Heart right ventricle (tissue), 16 donors: ENCODE measurements at places on chromosomes 6 and 20. TPM values are rescaled to one million over a fixed set of nuclear protein-coding genes. Genes with fewer than 3 reads are reported as not detected.

GRCh38 chr6:45156075-45156474, 172.1 kb upstream of the RUNX2 start:
- no peak for DNase-seq

Gene GNMT
- polyA plus RNA-seq, result 2.6 TPM

DNA sequence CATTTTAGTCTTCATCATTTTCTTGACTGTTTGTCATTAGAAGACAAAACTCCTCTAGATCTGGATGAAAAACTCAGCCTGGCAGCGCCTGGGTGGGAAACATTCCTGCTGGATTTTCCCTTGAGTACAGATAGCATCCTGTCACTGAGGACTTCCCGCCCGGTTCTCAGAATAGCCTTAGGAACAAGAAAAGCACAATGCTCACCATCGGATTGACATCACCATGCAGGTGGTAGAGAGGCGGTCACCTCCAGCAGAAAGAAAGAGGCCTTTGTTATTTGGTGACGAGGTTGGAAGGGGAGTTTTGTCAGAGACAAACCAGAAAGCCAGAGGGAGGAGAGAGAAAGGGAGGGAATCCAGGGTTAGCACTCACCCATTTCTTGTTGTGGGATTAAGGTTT, 39.8 kb downstream of the KIF25 start:
- DNase-seq, result peak; percentile 76

DNA sequence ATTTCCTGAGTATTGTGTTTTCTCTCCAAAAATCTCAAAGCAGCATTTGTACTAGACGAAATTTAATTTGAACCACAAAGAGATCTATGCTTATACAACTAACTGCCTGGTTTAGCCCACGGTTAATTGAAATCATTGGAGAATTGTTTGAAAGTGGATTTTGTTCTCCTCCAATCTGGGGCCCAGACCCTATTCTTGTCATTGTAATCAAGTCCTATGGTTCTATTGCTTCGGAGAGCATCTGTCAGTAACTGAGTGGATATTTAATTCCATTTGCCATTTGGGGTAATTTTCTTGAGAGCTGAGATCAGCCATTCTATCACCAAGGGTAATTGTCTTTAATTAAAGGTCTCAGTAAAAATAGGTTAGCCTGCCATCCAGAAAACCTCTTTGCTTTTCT, 117.0 kb upstream of the KCNG1 start:
- no peak for DNase-seq

GRCh38 chr20:59580146-59580946, 24.0 kb upstream of the PHACTR3 start:
- no peak for DNase-seq

- no peak for DNase-seq
Observed at GRCh38 chr20:20367575-20368417, at the start of gene INSM1. Gene INSM1 (plus strand): TSS chr20:20368104. CDS start chr20:20368268, 164 bp downstream.

DNA sequence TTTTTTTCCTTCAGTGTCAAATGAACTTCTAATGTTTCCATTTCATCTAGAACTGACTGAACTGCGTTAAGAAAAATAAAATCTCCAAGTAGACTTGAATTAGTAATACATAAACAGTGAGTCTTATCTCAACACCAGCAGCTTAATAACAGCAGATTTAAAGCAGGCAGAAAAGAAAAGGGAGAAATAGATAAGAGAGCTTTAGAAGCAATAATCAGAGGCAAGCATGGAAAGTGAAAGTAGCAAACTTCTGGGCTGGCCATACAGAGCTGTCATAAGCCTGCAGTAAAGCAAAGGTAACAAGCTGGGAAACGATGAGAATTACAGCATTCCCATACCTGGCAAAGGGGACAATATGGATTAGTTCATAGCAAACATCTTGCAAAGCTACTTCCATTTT, 16.9 kb upstream of the ANGPT4 start:
- no peak for DNase-seq

DNA sequence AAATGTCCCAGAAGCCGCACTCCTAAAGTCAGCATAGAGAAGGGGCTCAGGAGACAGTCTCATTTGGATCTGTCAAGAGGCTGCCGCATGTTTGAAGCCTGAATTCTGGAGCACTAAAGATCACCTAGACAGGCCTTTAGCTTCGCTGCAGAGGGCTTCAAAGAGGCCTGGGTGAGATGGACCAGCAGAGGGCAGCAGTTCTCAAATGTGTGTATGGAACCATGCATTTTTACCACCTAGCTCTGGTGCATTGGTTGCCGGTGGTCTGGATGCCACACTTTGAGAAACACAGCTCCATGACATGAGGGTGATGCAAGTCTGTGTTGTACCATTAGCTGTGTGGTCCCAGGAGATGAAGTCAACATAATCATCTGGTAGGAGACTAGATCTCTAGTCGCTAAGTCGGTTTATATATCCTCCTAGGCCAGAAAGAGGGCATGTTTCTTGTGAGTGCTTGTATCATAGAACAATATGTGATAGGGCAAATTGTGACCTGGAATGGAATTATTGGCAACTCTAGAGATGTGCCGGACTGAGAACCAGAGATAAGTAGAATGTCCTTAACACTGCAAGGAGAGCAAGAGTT, 64.8 kb downstream of the KIAA0319 start:
- DNase-seq, result peak; percentile 75

GRCh38 chr6:15472621-15473020, 190.2 kb downstream of the DTNBP1 start:
- no peak for DNase-seq

DNA sequence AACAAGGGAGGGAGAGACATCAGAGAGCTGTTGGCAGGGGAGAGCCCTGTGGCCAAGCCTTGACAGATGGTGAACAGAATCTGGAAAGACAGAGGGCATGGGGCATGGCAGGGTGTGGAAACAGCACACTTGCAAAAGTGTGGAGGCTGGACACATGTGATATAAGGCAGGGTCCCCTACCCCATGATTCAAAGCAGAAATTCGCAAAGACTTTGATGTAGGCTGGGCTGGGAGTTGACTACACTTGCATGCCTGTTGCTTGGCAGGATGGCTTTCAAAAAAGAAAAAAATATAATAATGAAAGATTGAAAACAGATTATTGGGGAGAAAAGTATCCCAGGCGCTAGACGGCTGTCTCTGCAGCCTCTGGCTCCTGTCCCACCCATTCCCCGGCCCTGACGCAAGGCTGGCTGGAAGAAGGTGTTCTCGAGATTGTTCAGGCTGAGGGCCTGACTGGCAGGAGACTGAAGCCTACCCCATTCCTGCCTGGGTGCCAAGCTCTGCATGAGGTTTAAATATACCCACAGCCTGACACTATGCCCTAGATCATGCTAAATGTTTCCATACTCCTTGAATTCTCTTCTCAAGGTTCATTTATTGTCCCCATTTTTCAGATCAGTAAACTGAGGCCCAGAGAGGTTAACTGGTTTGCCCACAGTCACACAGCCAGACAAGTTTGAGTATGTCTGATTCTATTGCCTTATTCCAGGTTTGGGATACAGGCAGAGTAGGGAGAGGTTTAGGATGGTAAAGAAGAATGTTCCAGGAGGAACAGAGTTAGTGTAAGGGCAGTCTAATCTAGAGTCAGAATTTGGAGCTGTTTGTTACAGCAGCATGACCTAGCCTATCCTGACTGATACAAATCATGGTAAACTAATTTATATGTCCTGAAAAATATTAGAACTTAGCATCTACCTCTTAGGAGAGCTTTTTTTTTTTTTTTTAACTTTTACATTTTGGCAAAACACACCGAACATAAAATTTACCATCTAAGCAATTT, 23.4 kb upstream of the CCN5 start:
- peak; percentile 78 for DNase-seq

DNA sequence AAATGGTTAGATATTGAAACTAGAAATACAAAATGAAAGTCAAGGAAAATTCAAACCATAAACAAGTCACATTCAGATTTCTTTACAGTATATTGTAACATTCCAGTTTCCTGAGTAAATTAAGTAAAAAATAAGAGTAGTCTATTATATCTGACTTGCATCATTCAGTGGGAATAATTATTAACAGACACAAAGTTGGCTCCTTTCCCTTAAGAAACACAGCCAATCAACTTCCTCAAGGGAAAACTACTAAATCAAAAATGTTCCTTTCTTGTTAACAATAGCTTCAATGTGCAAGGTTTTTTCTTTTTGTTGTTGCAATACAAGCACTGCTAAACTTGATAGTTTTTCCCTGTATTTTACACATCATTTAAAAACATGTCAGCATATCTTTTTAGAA, 33.2 kb downstream of the DNAAF9 start:
- DNase-seq, result no peak

Gene TP53TG5
- polyA plus RNA-seq, result 1.1 TPM

- no peak for DNase-seq
Observed at GRCh38 chr6:137862419-137863090, 4.5 kb upstream of the TNFAIP3 start.

DNA sequence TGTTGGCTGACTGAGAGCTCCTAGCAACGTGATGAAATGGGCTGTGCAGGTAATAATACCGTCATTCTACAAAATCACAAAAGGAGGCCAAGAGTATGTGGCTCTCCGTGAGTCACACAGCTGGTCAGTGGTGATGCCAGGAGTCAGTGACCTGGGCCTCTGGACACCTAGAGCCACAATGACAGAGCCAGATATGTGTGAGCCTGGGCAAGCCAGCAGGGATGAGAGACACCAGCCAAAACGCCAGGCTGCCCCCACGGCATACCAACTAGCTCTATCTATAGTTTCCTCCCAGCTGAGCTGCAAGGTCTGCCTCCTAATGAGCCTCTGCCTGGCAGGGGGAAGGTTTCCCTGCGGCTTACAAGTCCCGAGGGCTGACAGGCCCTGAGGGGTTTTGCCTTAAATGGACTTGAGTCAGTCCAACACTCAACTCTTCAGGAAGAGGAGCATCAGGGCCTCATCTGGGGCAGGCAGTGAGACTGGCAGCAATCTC, 70.0 kb downstream of the CPNE5 start:
- no peak for DNase-seq

DNA sequence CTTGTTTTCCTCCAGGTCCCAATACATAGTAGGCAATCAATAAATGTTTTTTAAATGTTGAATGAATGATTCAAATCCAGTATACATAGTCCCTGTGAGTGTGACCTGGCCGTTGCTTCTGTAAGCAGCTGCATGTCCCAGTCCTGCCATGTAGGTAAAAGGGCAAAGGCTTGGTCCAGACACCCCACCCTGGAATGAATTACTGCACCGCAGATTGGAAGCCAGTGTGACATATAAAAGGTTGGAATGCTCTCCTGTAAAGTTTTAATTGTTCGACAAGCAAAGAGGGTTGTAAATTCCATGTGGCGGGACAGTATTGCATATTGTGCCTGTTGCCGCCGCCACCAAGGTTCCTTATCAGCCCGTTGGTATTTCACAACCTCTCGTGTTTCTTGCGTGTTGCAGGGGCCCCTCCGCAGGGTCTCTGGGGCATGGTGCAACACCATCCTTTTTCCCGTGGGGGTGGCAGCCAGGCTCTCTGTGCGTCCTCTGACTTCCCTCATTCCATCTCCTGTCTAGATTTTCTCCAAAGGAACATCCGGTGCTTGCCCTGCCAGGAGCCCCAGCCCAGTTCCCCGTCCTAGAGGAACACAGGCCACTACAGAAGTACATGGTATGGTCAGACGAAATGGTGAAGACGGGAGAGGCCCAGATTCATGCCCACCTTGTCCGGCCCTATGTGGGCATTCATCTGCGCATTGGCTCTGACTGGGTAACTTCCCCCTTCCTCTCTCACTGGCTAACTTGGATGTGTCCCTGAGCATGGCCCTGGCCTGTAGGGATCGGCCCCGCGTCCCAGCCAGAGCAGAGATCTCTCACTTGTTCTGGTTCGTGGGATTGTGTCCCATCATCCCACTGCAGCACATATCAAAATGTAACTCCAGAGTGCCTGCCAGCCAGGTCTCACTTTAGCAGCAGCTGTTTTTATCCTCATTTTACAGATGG, 20.3 kb downstream of the POFUT1 start:
- DNase-seq, result peak; percentile 12

- DNase-seq, result no peak
Observed at GRCh38 chr20:62117362-62117646, 5.0 kb upstream of the LSM14B start.

Gene TMEM244
- not detected for polyA plus RNA-seq

DNA sequence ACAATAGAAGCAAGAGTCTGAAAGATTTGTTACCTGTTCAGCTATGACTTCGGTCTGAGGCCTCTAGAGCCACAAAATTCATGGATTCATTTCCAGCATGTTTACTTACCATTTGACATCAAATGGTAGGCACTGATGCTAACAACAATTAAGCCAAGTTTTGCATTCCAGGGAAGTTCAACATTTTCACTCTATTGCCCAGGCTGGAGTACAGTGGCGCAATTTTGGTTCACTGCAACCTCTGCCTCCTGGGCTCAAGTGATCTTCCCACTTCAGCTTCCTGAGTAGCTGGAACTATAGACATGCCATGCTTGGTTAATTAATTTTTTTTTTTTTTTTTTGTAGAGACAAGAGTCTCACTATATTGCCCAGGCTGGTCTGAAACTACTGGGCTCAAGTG, 114.1 kb upstream of the SGK1 start:
- DNase-seq, result no peak

Gene AMD1
- polyA plus RNA-seq, result 38.6 TPM

DNA sequence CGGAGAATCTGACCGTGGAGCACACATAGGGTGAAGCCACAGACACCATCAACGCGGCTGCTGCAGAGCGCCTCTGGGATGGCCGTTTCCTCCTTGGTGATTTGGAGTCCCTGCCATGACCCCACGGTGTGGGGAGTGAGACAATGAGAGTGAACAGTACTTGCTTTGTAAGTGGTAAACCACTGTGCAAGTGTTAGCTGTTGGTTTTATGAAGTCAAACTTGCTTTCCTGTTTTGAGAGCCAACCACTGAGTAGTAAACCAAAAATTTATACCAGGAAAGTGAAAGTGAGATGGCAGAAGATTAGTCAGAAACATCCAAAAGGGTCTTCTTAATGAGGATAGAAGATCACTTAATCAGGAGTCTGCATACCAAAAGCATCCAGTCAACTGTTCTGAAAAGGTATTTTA, 160.7 kb downstream of the FOXC1 start:
- no peak for DNase-seq

Gene CLDN20
- not detected for polyA plus RNA-seq

GRCh38 chr6:52369234-52369633, 7.3 kb downstream of the PAQR8 start:
- no peak for DNase-seq
